ENCODE measurements at places on chromosomes 3 and 15.
A peak's percentile ranks its signal among the peaks of the same experiment; 100 is the strongest.

- peaks cover 8% of the 10 kb centered on the region for H3K4me1 ChIP-seq
- H3K36me3 ChIP-seq, result peaks cover 33% of the 10 kb centered on the region
- no peak overlapping the region for H3K27ac ChIP-seq
- H3K4me3 ChIP-seq, result no peak overlapping the region
- peaks cover 10% of the 10 kb centered on the region for H3K27me3 ChIP-seq
- no peak for DNase-seq
These were observed 7.4 kb upstream of the SEMA3B start for GRCh38 chr3:50261505-50261904.

GRCh38 chr3:128343287-128344051, 123.2 kb downstream of the DNAJB8 start:
- peaks cover 30% of the 10 kb centered on the region for H3K36me3 ChIP-seq
- H3K4me1 ChIP-seq, result no peaks in the 10 kb centered on the region
- H3K4me3 ChIP-seq, result no peak overlapping the region
- H3K27ac ChIP-seq, result no peak overlapping the region
- no peak for DNase-seq
- no peaks in the 10 kb centered on the region for H3K27me3 ChIP-seq

GRCh38 chr3:115760716-115761115, 137.4 kb downstream of the GAP43 start:
- no peaks in the 10 kb centered on the region for H3K4me1 ChIP-seq
- H3K27ac ChIP-seq, result no peak overlapping the region
- H3K27me3 ChIP-seq, result peaks cover 6% of the 10 kb centered on the region
- no peak overlapping the region for H3K4me3 ChIP-seq
- H3K36me3 ChIP-seq, result no peaks in the 10 kb centered on the region

- peaks cover 81% of the 10 kb centered on the region for H3K4me1 ChIP-seq
- H3K4me3 ChIP-seq, result peak overlapping the region; percentile 3
- DNase-seq, result no peak
- H3K27me3 ChIP-seq, result no peaks in the 10 kb centered on the region
- peak overlapping the region; percentile 85 for H3K27ac ChIP-seq
These were observed 162.5 kb downstream of the AKAP13 start for GRCh38 chr15:85542895-85543331.

DNA sequence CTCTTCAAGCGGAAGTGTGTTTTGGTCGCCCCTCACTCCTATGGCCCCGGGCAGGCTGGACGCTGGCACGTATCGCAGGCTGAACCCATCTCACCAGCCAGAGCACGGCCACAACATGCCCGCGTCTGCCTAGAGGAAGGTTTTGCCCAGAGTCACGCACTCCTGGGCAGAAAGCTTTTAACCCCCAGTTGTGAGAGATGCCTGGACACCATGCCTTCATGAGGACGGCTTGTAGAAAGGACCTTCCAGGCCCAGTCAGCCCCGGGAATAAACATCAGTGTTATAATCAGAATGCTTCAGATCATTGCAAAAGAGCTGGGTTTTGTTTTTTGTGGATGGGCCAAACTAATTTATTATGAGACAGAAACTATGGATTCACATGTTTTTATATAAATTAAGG, 16.5 kb downstream of the CYFIP1 start:
- H3K27me3 ChIP-seq, result no peaks in the 10 kb centered on the region
- H3K4me1 ChIP-seq, result no peaks in the 10 kb centered on the region
- no peaks in the 10 kb centered on the region for H3K36me3 ChIP-seq
- no peak overlapping the region for H3K4me3 ChIP-seq

- H3K36me3 ChIP-seq, result peaks cover 8% of the 10 kb centered on the region
These were observed 17.7 kb downstream of the STARD9 start for GRCh38 chr15:42593143-42593542.
